ENCODE measurements at places on chromosomes 6 and 20.

GRCh38 chr6:119539066-119539746 lies 189.6 kb upstream of the MAN1A1 start:
- no peak for DNase-seq
- no peaks in the 10 kb centered on the region for H3K27me3 ChIP-seq
- no peak overlapping the region for H3K27ac ChIP-seq

- no peak for DNase-seq
- H3K27ac ChIP-seq = no peak overlapping the region
Observed at GRCh38 chr20:24918579-24919566, 30.2 kb upstream of the CST7 start.

GRCh38 chr20:24953209-24953575 lies 4.1 kb downstream of the CST7 start:
- no peak for DNase-seq
- peaks cover 14% of the 10 kb centered on the region for H3K4me1 ChIP-seq
- H3K27ac ChIP-seq = no peak overlapping the region
- no peak overlapping the region for H3K4me3 ChIP-seq

GRCh38 chr6:33029328-33030184 lies 20.2 kb upstream of the HLA-DOA start:
- H3K36me3 ChIP-seq = no peaks in the 10 kb centered on the region
- peak overlapping the region; percentile 100 for H3K27ac ChIP-seq
- H3K4me1 ChIP-seq = peaks cover 36% of the 10 kb centered on the region
- peak overlapping the region; percentile 49 for H3K4me3 ChIP-seq
- no peaks in the 10 kb centered on the region for H3K27me3 ChIP-seq
- DNase-seq = peak; percentile 94

DNA sequence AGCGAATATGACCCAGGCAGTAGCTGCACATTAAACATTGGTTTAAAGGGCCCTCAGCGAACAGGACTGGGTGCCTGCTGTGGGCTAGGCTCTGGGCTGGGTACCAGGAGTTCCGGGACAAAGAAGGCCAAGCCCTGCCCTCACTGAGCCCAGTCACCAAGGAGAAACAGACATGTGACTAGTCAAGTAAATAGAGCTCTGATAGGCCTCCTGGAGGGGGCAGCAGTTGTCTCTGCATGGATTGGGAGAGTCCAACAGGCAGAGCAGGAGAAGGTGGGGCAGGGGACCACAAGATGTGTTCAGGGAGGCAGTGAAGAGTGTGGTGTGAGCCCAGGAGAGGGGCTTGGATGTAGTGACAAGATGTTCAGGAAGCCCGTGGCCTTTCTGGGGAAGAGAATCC lies 3.1 kb downstream of the HM13 start:
- H3K4me3 ChIP-seq = peak overlapping the region; percentile 90
- no peak for DNase-seq
- no peaks in the 10 kb centered on the region for H3K27me3 ChIP-seq
- H3K36me3 ChIP-seq = 0 out of 2 replicates have a peak, but pooled peaks cover 2% of the 10 kb centered on the region
- peak overlapping the region; percentile 4 for H3K27ac ChIP-seq
- peaks cover 10% of the 10 kb centered on the region for H3K4me1 ChIP-seq

GRCh38 chr6:30453508-30454116 lies 35.7 kb upstream of the HLA-E start:
- H3K4me3 ChIP-seq = no peak overlapping the region
- no peak overlapping the region for H3K27ac ChIP-seq
- H3K27me3 ChIP-seq = peaks cover 23% of the 10 kb centered on the region
- DNase-seq = no peak

- H3K4me1 ChIP-seq = no peaks in the 10 kb centered on the region
- H3K27me3 ChIP-seq = no peaks in the 10 kb centered on the region
- no peak overlapping the region for H3K4me3 ChIP-seq
- no peak overlapping the region for H3K27ac ChIP-seq
- no peaks in the 10 kb centered on the region for H3K36me3 ChIP-seq
- DNase-seq = no peak
Observed at GRCh38 chr20:41798930-41799502, 180.8 kb upstream of the CHD6 start.

- H3K27ac ChIP-seq = no peak overlapping the region
- DNase-seq = no peak
- H3K4me1 ChIP-seq = no peaks in the 10 kb centered on the region
- no peaks in the 10 kb centered on the region for H3K27me3 ChIP-seq
- no peaks in the 10 kb centered on the region for H3K36me3 ChIP-seq
- H3K4me3 ChIP-seq = no peak overlapping the region
Observed at GRCh38 chr6:47342824-47343223, 33.1 kb upstream of the TNFRSF21 start.

GRCh38 chr20:58161192-58161591 lies 67.3 kb downstream of the ANKRD60 start:
- DNase-seq = no peak
- no peak overlapping the region for H3K27ac ChIP-seq
- H3K36me3 ChIP-seq = no peaks in the 10 kb centered on the region
- no peaks in the 10 kb centered on the region for H3K4me1 ChIP-seq

GRCh38 chr20:44692932-44693480 lies 22.2 kb upstream of the CCN5 start:
- no peak for DNase-seq
- H3K36me3 ChIP-seq = no peaks in the 10 kb centered on the region
- peaks cover 25% of the 10 kb centered on the region for H3K4me1 ChIP-seq
- H3K27ac ChIP-seq = no peak overlapping the region
- no peak overlapping the region for H3K4me3 ChIP-seq

DNA sequence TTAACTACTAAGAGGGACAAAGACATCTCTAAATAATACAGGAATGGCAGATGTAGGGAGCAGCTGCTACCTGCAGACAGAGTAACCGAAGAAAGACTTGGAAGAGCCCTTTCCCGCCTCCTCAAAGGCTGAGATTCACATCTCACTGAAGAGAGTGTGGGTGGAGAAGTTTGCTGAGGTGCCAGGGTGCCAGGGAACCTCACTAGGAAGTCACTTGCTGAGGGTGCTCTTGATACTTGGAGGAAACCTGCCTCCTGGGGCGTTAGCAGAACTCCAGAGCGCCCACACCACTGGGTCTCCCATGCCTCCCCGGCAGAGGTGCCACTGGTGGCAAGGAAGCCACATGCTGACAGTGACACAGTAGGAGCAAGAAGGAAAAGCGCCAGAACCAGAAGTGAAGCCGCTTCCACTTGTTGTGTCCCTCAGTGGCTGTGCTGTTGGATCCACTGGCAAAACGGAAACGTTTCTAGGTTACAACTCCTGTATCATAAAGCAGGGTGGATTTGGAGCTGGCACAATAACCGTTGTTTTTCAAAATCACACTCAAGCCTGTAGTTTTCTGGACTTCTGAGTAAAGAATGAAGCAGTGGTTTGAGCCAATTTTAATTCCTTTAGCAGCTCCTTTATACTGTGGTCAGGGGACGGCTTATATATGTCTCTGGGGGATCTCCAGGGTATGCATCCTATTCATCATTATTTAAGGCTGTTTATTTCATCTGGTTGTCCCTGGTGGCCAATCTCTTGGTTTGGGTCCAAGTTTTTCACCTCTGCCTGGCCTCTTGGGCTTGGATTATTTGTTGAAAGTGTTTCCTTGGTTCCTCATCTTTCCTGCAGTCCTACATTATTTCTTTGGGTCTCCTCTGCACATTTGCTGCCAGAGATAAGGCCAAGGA lies 64.5 kb downstream of the CDC5L start:
- no peaks in the 10 kb centered on the region for H3K36me3 ChIP-seq
- H3K27ac ChIP-seq = no peak overlapping the region
- DNase-seq = no peak
- no peak overlapping the region for H3K4me3 ChIP-seq
- H3K27me3 ChIP-seq = no peaks in the 10 kb centered on the region
- H3K4me1 ChIP-seq = no peaks in the 10 kb centered on the region

DNA sequence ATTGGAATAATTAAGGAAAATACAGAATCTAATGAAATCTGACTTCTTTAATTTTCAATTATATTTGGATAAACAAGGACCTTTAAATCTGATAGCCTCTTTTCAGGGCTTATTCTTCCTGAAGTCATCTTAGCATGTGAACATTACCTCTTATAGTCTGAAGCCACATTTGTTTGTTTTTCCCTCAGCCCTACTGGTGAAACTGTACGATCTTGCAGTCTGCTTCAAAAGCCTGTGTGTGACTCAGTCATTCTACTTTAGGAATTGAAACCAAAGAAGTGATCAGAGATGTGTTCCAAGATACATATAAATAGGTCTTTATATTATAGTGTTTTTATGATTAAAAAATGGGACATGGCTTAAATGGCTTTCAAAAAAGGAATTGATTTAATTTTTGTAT lies 67.5 kb downstream of the MACROD2 start:
- H3K36me3 ChIP-seq = no peaks in the 10 kb centered on the region
- H3K4me1 ChIP-seq = no peaks in the 10 kb centered on the region
- DNase-seq = no peak
- H3K27me3 ChIP-seq = peaks cover 1% of the 10 kb centered on the region

DNA sequence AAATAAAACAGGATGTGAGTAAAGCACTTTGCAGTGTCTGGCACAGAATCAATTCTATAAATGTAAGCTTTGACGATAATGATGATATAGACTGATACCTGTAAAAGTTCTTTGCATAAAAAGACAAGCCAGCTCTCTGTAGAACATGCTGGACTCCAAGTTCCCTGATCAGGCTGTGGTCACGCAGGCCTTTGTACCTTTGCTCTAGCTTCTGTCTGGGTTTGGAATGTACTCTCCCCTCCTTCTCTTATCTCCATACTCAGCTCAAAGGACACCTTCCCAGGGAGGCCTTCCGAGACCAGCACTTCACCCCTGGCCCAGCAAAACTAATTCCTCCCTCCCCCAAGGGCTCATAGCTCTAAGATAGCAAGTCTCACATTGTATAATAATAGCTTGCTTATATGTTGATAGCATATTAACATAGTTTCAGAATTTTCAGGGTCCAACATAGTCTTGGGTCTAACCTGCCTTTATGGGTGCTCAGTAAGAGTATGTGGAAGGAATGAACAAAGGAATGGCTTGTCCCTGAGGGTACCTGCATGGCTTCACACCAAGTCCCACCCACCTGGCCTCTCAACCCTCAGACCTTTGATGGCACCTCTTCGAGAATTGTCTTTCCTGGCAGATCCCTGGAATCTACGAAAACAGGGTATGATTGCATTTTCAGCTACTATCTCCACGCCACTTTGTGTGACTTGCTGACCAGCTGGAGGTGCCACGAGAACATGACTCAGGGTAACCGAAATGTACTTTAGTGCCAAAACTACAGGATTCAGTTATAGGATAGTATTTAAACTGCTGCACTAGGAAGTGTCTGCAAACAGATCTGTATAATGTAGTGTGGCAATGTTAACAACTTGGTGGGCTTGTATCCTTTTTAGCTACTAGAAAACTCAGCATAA lies 41.7 kb upstream of the PIM1 start:
- H3K27me3 ChIP-seq = no peaks in the 10 kb centered on the region
- peaks cover 15% of the 10 kb centered on the region for H3K4me1 ChIP-seq
- no peak overlapping the region for H3K4me3 ChIP-seq

GRCh38 chr6:46491201-46491627 lies at the start of gene RCAN2:
Gene RCAN2 (minus strand): TSS chr6:46491449.
- no peak within 1 kb of the TSS for H3K27ac ChIP-seq
- no peaks in the 10 kb centered on the region for H3K36me3 ChIP-seq
- H3K4me3 ChIP-seq = peak within 1 kb of the TSS; percentile 67
- H3K27me3 ChIP-seq = peaks cover 9% of the 10 kb centered on the region

GRCh38 chr6:104987218-104987617 lies 30.3 kb downstream of the LIN28B start:
- no peaks in the 10 kb centered on the region for H3K27me3 ChIP-seq
- H3K27ac ChIP-seq = no peak overlapping the region
- H3K4me1 ChIP-seq = no peaks in the 10 kb centered on the region
- DNase-seq = no peak

GRCh38 chr20:43863330-43863729 lies 51.3 kb upstream of the TOX2 start:
- H3K4me1 ChIP-seq = no peaks in the 10 kb centered on the region
- H3K36me3 ChIP-seq = no peaks in the 10 kb centered on the region
- no peak overlapping the region for H3K27ac ChIP-seq
- no peaks in the 10 kb centered on the region for H3K27me3 ChIP-seq

DNA sequence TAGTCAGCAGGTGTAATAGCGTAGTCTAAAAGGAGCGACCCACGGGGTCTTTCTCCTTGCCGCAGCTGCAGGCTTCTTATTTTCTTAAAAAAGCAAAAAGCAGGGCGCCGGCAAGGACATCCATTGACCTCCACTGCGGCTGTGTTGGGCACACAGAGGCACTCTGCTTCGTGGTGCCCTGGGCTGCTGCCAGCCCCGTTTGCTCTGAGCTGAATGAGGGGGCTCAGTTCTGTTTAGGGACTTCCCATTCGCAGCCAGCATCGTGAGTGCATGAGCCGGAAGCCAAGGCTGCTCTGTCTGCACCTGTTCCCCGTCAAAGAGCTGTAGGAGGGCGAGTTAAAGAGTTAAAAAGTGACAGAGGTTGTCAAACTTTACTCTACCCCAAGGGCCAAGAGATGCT lies 1.7 kb upstream of the SLC22A2 start:
- H3K4me3 ChIP-seq = no peak overlapping the region
- no peaks in the 10 kb centered on the region for H3K36me3 ChIP-seq
- H3K27me3 ChIP-seq = no peaks in the 10 kb centered on the region
- H3K27ac ChIP-seq = no peak overlapping the region
- no peak for DNase-seq

DNA sequence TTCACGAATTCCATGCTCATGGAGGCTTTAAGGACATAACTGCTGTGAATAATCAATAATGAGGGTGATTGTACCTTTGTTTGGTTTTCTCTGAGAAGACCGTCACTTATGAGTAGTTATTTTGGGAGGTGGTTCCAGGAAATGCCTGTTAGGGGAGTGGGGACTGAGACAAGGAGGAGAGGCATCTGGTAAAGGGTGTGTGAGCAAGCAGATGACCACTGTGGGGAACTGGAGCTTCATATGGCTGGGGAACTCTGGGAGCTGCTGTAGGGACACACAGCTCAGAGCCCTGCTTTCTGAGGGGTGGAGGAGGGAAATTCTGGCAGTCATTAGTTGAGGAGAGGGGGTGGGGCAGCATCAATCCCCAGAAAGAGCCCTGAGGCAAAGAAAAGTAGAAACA lies 71.3 kb upstream of the TINAG start:
- H3K4me1 ChIP-seq = no peaks in the 10 kb centered on the region
- H3K36me3 ChIP-seq = no peaks in the 10 kb centered on the region
- no peak overlapping the region for H3K27ac ChIP-seq
- H3K27me3 ChIP-seq = no peaks in the 10 kb centered on the region

DNA sequence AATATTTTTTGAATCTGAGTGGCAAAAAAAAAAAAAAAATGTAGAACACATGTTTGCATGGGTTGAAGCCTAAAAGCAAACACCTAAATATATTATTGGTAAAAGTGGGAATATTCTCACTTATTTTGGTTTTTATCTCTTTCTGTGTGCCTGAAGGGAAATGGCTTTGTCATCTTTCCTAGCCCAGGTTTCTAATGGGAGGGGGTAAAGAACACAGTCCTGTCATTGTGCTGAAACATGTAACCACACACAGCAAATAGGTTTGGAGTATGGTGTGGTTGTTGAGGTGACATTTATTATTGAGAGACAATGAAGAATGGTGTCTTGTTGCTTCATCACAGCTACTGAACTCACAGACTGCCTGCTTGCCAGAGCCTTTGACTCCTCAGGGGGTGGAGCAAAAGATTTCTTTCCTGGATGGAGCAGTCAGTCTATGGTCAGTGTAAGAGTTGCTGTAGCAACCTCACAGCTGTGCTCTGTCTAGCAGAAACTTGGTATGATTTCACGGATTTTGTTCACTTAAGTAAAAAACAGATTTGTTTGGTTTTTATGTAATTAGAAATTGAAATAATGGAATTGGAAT lies 70.2 kb downstream of the CEP57L1 start:
- H3K27ac ChIP-seq = no peak overlapping the region

GRCh38 chr6:4728436-4728769 lies 47.8 kb upstream of the CDYL start:
- no peaks in the 10 kb centered on the region for H3K27me3 ChIP-seq
- DNase-seq = no peak
- no peak overlapping the region for H3K4me3 ChIP-seq
- no peaks in the 10 kb centered on the region for H3K4me1 ChIP-seq
- no peak overlapping the region for H3K27ac ChIP-seq

- H3K36me3 ChIP-seq = no peaks in the 10 kb centered on the region
- H3K27ac ChIP-seq = no peak overlapping the region
- DNase-seq = no peak
- H3K27me3 ChIP-seq = no peaks in the 10 kb centered on the region
- H3K4me3 ChIP-seq = no peak overlapping the region
Observed at GRCh38 chr6:169252505-169253189, 999 bp downstream of the THBS2 start.
